ENCODE measurements at places on chromosomes 4 and X.

- no peak for DNase-seq
These were observed 17.6 kb downstream of the FBXO8 start for GRCh38 chr4:174265916-174266315.

DNA sequence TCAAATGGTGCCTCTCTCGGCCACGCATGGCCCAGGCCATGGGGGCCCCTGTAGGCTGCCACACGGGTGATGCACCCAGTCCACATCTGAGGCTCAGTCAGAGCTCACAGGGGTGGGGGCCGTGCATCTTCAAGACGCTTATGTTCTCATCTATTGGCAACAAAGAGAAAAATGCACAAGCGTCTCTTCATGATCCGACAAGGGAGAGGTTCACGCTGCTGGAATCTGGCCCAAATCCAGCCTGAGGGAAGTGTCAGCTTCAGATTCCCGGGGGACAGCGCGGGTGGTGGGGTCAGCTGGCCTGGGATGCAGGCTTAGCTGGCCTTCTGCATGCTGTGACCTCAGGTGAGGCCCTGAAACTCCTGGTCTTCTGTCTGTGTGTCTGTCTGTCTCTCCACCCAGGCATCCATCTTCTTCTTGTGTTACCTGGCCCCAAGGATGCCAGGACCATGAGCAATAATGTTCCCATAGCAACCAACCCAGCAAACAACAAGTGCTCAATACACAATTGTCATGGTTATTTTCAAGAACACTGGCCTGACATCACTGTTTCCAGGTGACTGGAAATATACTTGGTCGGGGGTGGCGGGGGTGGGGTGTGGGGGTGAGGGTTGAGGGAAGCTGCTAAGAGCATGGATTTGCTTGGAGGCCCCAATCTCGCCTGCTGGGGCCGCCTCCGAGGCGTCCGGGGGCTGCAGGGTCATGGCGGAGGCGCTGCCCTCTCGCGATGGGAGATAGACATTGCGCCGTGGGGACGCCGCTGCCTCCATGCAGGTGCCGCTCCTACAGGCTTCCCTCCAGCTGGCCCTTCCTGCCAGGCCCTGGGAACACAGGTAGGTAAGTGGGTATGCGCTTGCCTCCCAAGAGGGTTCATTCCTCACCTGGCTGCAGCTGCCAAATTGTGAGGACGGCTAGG lies 48.3 kb downstream of the ABLIM2 start:
- DNase-seq, result no peak

DNA sequence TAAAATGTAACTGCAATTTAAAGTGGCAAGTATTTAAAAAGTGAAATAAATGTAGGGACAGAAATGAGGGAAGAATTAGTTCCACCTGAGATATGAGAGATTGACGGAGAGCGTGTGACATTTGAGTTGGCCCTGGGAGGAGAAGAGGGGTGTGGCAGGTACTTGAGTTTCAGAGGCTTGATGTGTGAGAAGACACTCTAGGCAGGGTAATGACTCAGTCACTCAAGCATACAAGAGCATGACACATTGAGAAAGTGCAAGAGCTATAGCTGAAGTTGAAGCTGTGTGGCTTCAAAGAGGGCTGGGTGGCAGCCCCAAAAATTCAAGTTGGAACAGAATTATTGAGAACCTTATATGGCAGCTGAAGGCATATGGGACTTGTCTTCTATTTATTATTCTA lies 420.5 kb downstream of the SLITRK2 start:
- no peak for DNase-seq

DNA sequence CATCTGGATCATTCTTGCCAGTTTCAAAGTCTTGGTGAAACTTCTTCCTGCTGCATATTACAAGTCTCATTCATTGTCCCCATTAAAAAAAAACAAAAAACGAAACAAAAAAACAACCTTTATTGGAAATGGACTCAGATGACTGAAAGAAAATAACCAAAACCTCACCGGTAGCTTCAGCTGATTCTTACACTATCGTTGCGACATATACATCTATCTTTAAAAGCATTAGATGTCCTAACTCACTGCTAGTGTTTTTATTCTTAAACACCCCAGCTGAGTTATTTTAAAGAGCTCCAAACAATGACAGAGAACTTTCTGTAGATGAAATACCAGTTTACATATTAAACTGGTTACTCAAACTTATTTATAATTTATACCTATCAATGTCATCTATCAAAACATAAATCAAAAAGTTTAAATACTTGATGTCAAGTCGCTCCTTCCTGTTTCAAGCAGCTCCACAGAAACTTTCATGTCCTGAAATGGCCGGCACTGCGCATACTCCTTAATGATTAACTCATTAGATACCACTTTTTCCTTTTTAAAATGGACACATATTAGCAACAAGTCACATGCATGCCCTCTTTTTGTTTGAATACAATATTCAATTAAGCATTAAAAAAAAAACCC lies 87.2 kb downstream of the HPRT1 start:
- DNase-seq, result no peak

GRCh38 chr4:86544310-86544966 lies 49.7 kb upstream of the PTPN13 start:
- no peak for DNase-seq

- DNase-seq, result no peak
These were observed 2.0 kb downstream of the BMPR1B start for GRCh38 chr4:94759767-94760211.

GRCh38 chr4:71187404-71188155 lies 151.2 kb upstream of the SLC4A4 start:
- no peak for DNase-seq

DNA sequence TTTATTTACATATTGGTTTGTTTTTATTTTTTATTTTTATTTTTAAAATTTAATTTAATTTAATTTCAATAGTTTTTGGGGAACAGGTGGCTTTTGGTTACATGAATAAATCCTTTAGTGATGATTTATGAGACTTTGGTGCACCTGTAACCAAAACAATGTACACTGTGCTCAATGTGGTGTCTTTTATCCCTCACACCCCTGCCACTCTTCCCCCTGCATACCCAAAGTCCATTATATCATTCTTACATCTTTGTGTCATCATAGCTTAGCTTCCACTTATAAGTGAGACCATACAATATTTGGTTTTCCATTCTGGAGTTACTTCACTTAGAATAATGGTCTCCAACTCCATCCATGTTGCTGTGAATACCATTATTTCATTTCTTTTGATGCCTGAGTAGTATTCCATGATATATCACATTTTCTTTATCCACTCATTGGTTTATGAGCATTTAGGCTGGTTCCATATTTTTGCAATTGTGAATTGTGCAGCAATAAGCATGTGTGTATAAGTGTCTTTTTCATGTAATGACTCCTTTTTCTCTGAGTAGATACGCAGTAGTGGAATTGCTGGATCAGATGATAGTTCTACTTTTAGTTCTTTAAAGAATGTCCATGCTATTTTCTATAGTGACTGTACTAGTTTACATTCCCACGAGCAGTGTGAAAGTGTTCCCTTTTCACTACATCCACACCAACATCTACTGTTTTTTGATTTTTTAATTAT lies 157.1 kb downstream of the CPXCR1 start:
- no peak for DNase-seq

DNA sequence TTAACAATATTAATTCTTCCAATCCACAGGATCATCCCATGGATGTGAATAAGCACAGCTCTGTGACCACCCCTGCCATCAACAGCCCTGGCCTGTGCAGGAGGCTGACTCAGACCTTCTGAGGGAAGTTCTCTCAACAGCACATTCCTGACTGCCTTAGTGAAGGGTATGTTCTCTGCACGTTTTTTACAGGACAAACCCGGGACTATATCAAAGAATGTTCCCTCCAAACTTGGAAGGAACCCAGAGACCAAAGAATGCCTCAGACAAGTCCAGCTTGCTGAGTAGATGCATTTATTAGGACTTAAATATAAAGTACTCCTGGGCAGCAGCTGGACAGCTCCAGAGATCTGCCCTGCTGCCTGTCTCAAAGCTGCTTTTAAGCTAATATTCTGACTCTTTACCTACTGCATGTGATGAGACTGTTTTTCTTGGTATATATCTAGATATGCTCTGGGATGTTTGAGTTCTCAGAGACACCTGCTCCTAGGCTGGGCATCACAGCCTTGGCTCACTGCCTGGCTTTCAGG lies 1127.8 kb upstream of the PRKX start:
- DNase-seq, result no peak

- DNase-seq, result no peak
These were observed 2.9 kb downstream of the MSANTD1 start for GRCh38 chr4:3251691-3252479.

- DNase-seq, result peak; percentile 20
These were observed 42.4 kb downstream of the DCUN1D4 start for GRCh38 chr4:51885363-51885762.

DNA sequence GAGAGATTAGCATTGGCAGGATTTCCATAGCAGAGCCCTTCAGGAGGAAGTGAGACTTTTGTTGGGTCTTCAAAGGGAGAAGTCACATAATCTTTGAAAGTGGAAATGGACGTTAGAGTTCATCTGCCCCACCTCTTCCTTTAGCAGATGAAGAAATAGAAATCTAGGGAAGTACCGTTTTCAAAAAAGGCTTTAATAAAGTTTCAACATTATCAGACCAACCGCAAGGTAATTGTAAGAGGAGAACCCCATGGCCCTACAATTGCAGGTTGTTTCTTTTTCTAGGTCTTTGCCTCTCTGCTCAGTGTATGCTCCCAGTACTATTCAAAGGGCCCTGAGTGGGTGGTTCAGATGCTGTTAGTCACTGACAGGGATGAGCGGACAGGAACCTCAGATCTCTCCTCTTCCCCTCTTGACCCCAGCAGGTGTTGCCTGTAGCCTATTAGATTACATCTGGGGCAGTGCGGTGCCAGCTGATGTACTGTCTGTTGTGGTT lies 48.6 kb upstream of the AP1S2 start:
- no peak for DNase-seq

DNA sequence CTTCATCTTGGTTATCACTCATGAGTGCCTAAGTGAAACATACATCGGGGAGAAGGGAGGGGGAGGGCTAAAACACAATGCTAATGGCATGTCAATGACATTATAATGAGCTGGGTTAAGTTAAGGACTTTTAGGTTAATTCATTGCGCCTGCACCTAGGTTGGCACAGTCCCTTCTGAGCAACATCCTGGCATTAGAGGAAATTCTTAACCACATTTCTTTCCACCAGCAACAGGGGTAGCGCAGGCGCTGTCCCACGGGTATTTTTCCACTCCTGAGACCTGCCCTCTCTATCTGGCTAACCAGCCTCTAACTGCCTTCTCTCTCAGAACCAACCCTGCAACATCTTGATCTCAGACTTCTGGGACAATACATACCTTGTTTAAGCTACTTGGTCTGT lies 39.0 kb upstream of the PROM1 start:
- DNase-seq, result no peak

- DNase-seq, result no peak
These were observed 82.4 kb downstream of the SNCA start for GRCh38 chr4:89754531-89754930.

DNA sequence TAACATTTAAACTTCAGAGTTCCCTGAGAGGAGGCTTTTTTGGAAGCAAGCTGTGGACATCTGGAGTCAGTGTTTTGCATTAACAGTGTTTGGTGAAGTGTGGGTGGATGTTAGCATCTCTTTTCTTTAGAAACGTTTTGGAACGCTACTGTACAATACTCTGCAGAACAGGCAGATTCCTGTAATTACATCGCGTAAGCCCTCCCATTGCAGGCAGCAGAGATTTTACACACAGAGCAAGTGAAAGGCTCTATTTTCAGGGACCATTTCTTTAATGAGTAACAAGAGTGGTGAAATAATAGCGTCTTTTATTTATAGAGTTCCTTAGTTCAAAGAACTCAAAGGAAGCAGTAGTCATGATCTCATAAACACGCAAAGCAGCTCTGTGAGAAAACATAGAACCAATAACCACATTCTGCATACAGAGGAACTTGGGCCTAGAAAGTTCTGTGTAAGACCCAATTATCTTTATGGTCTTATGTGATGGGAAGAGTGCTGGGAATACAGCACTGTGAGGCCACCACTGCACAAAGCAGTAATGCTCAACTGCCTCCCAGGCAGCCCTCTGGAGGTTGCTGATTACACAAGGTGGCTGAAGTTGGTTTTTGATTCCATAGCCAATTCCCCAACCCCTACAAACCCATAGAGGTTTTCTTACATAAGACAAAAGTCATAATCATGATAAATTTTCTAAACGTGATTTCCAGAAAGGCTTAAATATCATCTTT lies 298.7 kb upstream of the EPHA5 start:
- DNase-seq, result no peak

DNA sequence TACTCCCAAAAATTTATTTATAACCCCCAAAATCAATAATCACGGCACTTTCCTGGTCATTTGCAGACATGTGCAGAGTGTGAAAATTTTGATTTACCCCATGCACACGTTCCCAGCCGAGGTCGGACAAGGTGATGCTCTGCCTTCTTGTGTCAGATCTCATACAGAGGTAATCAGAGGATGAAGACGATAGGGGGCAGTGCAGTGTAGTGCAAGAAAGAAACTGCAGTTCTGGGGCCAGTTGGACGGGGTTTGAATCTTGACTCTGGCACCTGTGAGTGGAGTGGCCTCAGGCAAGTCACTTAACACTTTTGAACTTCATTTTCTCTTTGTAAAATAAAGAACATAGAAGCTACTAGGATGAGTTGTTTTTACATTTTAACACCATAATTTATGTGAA lies 88.4 kb downstream of the FRMPD3 start:
- DNase-seq, result peak; percentile 7

GRCh38 chr4:149955780-149956390 lies 122.4 kb upstream of the DCLK2 start:
- no peak for DNase-seq

DNA sequence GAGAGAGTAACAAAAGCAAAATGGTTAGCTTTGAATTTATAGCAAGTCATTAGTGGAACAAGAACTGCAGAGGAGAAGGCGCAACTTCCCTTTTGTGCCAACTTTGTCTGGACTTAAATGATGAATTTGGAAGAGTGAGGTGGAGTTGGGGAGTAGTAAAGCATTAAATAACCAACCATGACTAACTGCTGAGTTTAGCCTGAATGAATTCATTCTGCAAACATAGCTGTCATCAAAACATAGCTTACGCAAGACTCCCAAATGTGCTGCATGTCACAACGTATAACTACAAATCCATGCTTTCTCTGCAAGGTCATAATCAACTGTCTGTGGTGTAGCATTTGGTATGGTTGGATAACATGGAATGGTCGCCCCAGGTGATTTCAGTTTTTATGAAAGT lies 75.9 kb upstream of the RPL34 start:
- no peak for DNase-seq

DNA sequence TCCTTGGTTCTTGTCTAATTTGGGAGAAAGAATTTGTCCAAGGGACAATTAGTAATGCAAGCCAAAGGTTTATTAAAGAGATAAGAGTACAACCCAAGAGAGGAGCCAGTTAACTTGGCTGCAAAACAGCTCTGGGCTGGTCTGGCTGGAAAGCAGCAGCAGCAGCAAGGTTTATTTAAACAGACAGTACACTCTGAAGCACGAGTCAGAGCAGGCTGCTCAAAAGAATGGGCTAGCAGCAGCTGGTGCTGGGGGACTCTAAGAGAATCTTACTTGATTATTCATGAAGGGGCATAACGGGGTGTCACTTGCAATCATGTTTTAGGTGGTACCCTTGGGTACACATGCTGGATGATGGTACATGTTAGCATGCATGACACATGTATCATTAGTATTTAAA lies 17.1 kb upstream of the CT47C1 start:
- no peak for DNase-seq

GRCh38 chr4:80112236-80112635 lies 39.2 kb upstream of the ANTXR2 start:
- no peak for DNase-seq

Data from A172 (cell line).